ENCODE measurements at places on chromosomes 5 and 9.

- DNase-seq, result no peak
These were observed 128.3 kb upstream of the PLCXD3 start for GRCh38 chr5:41638685-41639084.

DNA sequence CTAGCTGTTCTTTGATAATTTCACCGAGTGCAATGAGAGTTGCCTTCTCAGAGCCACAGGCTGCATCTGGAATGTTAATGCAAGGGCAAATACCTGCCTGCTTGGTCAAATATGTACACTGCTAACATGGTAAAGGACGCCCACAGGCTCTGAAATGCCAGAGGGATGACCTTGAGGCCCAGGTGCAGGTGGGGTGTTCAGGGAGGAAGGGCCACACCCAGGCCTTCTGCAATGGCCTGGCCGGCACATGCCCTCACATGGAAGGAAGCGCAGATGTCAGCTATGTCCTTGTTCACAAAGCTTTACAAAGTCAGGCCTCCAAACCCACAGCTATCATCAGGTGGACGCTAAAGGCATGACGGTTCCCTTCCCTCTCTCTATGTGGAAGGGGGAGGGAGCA is 48.6 kb downstream of the HRH2 start:
- DNase-seq, result no peak

DNA sequence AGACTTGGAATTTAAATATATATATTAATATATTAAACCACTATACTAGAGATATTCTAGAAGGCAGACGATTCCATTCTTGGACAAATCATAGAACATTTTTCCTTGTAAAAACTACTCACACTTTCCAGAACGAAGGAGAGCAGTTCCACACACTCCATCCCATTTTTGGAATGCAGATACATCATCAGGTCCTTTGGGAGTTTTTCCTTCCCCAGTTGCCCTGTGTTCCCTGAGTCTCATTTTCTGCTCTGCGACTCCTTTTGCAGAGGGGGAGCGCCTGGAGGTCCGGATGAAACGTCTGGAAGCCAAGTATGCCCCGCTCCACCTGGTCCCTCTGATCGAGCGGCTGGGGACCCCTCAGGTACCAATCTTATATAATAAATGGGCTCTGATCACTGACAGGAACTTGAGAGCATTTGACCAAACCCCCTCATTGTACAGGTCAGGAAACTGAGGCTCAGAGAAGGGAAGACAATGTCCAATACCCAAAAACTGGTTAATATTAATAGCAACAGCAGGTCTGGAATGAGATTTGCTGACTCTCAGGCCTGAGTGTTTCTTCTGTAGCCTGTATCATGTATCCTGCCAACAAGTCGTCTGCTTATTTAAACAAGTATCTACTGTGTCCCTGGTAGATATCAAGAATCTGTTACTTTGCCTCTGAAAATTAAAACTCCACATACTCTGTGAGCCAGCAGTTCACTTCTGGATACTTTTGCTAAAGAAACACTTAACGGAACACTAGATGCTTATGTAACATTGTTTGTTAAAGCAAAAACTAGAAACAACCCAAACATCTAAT is 76.8 kb upstream of the NIPAL4 start:
- DNase-seq, result no peak

GRCh38 chr9:106920701-106921283 is 57.8 kb downstream of the ZNF462 start:
- DNase-seq, result peak; percentile 42

- DNase-seq, result no peak
These were observed 196.8 kb downstream of the SH3GL2 start for GRCh38 chr9:17775656-17776055.

- DNase-seq, result peak; percentile 20
These were observed 37.1 kb downstream of the MAP3K1 start for GRCh38 chr5:56852228-56853000.

DNA sequence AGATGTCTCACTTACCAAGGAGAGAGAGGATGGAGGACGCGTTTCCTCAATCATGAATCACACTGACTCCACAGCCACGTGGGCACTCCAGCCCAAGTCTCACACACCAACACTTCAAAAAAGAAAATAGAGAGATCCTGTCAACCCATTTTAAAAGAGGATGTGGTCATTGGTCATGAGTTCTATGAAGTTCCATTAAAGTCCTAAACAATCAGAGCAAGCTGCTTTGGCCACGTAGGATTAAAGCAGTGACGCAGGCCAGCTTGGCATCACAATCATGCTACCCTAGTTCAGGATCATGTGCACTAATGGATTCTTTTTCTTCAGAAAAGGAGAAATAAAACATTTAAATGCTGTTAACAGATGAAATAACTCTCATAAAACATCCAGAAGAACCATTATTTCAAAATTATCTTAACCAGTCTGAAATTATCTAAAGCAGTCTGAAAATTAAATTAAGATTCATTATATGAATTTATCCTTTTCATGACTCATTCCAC is 108.1 kb downstream of the SEMA5A start:
- peak; percentile 71 for DNase-seq

GRCh38 chr5:10538789-10539686 is 24.8 kb upstream of the ANKRD33B start:
- DNase-seq, result no peak

DNA sequence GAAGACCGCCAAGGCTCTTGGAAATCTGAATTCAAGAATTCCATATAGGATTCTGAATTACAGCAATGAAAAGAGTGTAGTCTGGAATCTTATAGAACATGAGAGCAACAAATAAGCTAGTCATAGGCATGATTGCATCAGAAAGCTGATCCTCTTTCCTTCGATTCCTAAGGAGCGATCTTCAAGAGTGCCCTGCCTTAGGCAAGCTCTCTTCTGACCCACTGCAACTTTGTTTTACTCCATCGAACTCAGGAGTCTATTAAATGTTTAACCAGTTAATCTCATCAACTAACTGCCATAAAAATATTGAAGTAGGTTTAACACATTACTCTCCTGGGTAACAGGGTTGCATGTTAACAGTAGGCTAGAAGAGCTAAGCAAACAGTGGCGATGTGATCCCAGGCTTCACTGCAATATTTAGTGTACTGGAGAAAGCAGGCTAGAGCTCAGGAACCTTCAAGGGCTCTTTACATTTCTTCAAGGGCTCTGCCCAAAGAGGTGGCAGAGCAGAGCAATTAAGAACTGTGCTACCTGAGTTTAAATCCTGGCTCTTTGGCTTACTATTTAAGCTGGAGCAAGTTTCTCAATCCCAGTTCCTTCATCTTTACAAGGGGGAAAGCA is 146.3 kb downstream of the RORB start:
- no peak for DNase-seq

GRCh38 chr9:113993838-113994540 is 84.1 kb downstream of the AMBP start:
- DNase-seq, result peak; percentile 50

GRCh38 chr5:68141494-68141893 is 74.1 kb upstream of the PIK3R1 start:
- peak; percentile 40 for DNase-seq

- DNase-seq, result no peak
These were observed 1426.5 kb upstream of the C9orf72 start for GRCh38 chr9:28999806-29000205.

DNA sequence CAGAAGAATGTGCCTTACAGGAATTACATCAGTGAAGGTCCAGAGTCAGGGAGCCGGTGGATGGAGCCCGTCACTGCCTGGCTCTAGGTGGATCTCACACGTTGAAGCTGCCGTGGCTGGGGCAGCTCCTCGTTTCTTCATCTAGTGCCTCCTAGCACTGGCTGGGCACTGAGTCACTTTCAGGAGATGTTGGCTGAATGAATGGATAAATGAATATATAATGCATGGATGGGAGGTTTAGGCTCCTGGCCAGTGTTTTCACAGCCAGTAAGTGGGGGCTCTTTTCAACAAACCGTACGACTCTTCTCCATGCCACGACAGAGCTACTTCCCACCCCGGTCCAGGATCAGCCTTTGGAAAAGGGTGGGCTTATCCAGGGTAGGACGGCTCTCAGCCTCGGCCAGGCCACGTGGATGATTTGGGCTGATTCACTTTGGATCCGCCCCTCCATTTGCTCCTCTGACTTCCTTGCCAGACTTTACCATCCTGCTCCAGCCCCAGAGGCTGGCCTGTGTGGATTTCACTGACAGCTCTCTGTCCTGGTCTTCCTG is 1.3 kb upstream of the SH3PXD2B start:
- DNase-seq, result peak; percentile 56

- DNase-seq, result peak; percentile 26
These were observed 31.8 kb upstream of the ERAP2 start for GRCh38 chr5:96844481-96844990.

GRCh38 chr5:167528651-167529050 is 762.8 kb upstream of the WWC1 start:
- DNase-seq, result no peak

DNA sequence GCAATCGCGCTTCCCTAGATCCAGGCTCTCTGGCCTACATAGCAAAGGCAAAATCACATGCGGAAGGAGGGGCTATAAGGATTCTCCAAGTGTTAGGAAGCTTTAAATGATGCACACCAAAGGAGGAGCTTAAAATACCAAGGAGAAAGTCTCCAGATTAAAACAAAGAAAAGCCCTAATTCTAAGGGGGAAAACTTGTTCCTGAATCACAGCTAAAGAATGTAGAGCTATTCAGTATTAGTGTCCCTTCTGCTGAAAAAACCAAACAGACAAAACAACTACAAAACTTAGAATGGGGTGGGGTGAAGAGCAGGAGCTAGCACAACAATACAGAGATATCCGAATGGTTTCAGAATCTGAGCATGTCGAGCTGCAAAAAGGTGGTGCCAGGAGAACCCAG is 213.7 kb downstream of the DCP2 start:
- no peak for DNase-seq

DNA sequence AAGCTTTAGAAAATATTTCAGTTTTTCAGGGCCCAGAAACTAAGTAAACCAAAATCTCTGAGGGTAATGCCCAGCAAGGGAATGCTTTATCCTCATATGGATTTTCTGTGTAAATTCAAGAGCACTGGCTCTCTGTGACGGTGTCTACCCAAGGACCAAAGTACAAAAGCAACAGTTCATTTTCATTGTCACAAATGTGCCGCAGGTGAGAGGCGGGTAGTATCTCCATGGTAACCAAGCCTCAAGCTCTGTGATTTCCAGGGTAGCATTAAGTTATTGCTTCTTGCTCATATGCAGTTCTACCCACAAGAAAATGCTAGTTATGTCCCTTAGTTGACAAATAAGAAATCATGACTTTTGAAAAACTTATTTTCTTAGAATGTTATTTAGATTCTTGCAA is 164.3 kb downstream of the MTRR start:
- DNase-seq, result no peak

GRCh38 chr9:116798521-116798920 is 111.4 kb downstream of the TRIM32 start:
- no peak for DNase-seq

DNA sequence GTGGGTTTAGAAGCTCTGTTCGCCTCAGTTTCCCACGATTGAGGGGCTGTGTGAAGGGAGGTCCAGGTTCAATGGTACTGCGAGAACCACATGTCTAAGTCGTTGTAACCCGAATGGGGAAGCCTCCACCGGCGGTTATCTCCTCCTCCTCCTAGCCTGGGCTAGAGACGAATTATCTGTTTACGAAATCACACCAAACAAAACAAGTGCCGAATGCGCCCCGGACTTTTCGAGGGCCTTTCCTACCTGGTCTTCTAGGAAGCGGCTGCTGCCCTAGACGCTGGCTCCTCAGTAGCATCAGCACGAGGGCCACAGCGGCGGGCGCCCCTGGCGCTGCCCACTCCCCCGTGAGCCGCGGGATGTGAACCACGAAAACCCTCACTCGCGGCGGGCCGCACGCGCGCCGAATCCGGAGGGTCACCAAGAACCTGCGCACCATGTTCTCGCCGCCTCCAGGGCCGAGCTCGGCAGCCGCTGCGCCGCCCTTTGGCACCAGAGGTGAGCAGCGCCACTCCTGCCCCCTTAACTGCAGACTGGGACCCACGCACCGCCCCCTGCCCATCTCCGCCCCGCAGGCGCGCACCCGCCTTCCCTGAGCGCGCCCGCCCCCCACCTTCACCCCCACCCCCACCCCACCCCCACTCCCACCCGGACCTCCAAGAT is at the start of gene CDKN2A:
Gene CDKN2A (minus strand): TSS at position 500 of the 663 bp plus-strand sequence.
- DNase-seq, result peak; percentile 46

DNA sequence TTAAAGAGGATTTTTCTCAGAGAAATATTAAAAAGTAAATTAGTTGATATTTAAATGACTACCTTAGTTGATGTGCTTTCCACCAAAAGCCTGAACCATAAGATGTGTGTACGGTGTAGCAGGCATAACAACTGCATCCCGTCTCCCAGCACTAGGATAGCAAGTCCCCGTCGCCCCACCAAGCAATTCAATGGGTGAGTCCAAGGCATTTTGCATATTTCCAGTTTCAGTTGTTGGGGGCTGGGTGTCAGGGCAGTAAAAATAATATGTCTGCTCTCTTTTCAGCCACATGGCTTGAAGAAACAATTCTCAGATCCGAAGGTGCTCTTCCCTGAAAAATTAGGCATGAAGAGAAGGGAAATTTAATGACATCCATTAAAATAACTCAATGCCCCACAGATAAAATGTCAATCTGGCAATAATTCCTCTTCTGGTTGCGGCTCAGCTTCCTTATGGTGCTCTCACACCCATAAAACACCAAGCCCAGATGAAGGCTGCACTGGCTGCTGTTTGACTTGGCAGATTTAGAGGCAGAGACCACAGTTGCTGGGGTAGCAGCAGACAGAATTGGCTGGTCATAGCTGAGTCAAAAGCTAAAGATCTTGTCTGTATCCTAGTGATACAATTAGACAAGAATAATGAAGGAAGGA is 124.4 kb upstream of the ADCY2 start:
- DNase-seq, result no peak

DNA sequence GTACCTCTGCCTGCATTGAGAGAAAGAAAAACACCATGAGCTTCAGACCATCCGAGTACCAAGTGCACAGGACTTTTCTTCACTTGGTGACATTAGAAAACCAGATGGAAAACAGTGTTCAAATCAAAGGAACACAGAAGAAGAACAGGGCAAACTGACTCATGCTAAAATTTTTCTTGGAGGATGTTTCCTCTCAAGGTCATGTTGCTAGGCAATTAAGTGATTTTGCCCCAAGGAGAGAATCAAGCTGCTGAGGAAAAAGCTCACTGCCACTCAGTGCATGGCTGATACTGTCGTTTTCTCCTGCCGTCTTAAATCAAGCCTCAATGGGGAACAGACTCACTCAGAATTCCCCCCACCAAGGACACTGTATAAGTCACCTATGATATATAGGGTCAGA is 57.9 kb upstream of the SIMC1 start:
- DNase-seq, result peak; percentile 43

Measured in AG10803 (cell line).